NCI-H2081 treated with DMSO at 0.1 percent for 48 hours (cell line): ENCODE measurements at places on chromosomes 11 and 22.

- no peak for DNase-seq
Measured at GRCh38 chr22:44818727-44819126, 66.4 kb downstream of the ARHGAP8 start.

DNA sequence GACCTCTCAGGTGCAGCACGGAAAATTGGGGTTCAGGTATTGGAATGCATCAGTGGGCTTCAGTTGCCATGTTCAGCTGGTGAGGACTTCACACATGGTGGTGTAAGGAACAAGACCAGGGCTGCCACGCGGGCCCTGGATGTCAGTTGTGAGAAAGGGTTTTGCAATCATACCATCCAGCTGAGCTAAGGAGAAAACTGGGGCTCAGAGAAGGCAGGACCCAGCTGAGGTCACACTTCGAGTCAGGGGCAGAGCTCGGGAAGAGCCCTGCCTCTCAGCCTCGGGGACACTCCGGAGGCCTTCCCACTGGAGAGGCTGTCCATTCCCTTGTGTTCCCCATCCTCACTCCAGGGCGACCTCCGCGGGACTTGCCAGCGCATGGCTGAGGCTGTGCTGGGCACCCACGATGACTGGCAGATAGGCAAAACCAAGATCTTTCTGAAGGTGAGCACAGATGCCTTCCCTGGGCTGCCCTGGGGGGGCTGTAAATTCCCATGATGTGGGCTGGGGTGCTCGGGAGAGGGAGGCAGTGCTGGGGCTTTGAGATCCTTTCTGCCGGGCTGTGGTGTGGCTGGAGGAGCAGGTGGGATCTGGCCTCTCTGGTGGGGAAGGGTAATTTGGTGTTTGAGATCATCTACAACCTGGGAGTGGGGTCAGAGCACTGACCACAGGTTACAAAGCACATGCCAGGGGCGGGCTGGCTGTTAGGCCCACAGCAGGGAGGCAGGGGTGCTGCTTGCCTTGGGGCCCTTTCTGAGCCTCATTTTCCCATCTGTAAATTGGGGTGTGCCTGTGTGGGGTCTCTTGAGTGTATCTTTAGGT is 47.2 kb downstream of the MYO7A start:
- no peak for DNase-seq

- no peak for DNase-seq
Measured at GRCh38 chr22:23709107-23709506, 18.3 kb downstream of the RGL4 start.

DNA sequence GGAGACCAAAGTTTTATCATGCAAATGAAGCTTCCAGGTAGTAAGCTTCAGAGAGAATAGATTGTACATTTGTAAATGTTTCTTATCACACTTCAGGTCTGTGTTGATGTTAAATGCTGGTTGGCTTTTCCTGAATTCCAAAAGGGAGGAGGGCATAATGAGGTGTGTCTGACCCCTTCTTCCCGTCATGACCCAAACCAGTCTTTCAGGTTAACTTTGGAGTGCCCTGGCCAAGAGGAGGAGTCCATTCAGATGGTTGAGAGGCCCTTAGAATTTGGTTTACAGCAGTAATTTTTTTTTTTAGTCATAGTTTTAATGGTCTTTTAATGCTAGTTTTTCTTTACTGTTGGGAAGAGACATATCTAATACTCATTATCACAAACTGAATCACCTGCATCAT is 2.5 kb downstream of the OR6X1 start:
- no peak for DNase-seq

DNA sequence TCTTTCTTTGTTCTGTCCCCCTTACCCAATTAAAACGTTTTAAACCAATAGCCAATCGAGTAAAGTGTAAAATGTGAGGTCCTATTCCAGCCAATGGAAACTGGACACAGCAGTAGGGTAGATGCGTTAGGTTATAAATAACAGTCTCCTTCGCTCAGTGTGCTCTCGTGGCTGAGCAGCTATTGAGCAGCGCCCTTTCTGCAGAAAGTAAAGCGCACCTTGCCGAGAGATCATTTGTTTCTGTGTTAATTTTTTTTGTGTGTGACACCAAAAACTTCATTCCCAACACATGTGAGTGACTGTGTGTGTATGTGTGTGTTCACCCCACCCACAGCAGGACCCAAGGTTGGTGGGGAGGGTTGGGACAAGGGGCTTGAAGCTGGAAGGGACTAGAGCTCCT is 7.2 kb upstream of the TTLL1 start:
- no peak for DNase-seq

GRCh38 chr11:9982796-9983579 is 311.0 kb downstream of the SBF2 start:
- no peak for DNase-seq

DNA sequence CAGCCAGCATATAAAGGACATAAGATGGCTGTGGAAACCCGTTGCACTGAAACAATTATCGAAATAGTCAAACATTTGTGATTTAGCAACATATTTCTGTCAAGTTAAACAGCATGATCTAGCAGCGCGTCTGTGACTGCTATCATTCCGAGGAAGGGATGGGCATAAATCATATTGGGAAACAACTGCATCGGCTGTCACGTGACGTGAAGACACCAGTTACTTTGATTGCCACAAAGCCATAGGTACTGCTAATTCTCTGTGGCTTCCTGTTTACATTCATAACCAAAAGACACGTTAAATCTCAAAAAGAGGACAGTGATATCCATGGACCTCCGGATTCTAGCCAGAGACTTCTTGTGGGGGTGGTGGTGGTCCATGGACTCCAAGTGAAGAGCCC is 87.8 kb downstream of the CACNA1I start:
- no peak for DNase-seq

DNA sequence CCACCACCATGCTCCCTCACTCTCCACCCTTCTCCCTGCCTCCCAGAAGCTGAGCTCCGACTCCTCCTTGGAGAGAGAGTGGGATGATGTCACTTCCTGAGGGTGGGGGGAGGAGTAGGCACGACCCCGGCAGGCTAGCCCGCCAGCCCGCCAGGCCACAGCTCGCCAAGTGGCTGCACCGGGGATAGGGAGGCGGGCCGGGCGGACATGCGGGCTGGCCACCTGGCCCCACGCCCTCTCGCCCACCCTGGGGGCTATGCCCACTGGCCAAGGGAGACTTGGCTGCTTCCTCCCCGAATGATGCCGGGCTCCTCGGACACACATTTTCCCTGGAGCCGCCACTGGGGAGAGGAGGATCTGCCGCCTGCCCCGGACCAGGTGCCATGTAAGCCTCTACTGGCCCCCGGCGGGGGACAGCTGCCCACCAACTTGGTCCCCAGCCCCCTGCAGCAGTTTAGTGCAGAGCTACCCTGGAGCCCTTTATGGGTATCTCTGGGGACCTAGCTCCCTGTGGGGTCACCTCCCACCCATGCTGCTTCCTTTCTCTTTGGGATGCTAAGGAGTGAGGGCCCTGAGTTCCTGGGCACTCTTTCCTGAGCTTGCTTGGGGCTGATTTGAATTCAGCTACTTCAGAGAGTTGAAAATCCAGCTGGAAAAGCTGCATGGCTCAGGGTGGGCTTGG is 33.7 kb upstream of the MYRF start:
- DNase-seq, result no peak

- DNase-seq, result no peak
Measured at GRCh38 chr22:20573176-20573832, 65.9 kb downstream of the MED15 start.

DNA sequence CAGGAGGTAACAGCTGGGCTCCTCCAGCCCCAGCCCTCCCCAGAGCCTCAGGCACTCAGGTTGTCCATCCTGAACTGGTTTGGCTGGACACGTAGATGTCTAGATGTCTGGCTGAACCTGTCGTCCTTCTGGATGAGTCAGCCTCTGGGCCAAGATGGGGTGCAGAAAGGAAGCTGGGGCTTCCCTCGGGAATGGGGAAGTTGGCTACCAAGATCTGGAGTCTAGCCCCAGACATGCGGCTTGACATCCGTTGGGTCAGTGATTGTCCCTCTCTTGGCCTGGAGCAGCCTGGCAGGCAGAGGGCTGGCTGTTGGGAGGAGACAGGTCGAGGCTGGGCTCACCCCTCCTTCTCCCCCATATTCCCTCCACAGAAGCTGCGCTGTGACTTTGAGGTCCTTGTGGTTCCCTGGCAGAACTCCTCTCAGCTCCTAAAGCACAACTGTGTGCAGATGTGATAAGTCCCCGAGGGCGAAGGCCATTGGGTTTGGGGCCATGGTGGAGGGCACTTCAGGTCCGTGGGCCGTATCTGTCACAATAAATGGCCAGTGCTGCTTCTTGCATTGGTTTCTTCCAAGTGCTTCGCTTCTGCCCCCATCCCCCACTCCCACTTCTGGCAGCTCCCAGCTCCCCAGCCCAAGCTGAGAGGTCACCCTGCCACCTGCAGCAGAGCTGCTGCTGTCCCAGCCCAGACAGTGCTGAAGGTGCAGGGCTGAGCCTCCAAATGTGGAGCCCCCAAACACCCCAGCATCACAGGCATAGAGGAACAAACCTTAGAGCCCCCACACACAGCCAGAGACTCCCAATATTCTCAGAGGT is 1.3 kb downstream of the CST6 start:
- DNase-seq, result no peak

DNA sequence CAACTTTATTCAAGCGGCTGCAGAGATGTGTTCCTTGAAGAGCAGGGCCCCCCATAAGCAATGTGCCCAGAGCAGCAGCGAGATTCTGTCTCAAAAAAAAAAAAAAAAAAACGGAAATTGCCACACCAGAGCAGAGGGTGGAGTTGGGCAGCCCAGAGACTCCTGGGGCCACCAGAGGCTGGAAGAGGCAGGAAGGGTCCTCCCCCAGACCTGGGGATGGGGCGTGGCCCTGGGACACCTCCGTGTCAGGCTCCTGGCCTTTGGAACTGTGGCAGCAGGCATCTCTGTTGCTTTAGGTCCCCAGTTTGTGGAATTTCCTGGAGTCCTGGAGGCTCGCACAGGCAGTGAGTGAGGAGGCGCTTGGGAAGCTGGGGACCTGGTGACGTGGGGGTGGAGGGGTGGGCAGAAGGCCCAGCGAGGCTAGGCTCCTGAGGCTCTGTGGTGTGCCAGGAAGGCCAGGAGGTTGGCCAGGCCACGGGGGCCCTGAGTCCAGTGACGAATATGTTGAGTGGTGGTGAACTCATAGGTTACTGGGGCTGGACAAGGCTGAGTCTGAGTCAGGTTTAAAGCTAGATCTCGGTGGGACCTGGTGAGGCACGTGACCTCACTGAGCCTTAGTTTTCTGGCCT is 735.6 kb downstream of the BRD1 start:
- no peak for DNase-seq

DNA sequence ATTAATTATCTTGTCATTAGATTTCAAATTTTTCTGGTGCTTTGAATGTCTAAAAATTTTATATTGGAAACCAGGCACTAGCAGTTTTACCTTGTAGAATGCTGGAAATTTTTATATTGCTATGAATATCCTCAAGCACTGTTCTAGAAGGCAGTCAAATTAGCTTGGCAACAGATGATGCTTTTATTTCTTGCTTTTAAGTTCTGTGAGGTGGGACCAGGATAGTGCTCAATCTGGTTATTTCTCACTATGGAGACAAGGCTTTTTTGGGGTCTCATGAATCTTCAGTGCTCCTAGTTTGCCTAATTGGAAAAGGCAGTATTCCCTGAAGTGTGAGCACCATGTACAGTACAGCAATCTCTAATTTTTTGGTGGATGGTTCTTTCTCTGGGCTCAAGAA is 27.1 kb downstream of the ANO3 start:
- no peak for DNase-seq

DNA sequence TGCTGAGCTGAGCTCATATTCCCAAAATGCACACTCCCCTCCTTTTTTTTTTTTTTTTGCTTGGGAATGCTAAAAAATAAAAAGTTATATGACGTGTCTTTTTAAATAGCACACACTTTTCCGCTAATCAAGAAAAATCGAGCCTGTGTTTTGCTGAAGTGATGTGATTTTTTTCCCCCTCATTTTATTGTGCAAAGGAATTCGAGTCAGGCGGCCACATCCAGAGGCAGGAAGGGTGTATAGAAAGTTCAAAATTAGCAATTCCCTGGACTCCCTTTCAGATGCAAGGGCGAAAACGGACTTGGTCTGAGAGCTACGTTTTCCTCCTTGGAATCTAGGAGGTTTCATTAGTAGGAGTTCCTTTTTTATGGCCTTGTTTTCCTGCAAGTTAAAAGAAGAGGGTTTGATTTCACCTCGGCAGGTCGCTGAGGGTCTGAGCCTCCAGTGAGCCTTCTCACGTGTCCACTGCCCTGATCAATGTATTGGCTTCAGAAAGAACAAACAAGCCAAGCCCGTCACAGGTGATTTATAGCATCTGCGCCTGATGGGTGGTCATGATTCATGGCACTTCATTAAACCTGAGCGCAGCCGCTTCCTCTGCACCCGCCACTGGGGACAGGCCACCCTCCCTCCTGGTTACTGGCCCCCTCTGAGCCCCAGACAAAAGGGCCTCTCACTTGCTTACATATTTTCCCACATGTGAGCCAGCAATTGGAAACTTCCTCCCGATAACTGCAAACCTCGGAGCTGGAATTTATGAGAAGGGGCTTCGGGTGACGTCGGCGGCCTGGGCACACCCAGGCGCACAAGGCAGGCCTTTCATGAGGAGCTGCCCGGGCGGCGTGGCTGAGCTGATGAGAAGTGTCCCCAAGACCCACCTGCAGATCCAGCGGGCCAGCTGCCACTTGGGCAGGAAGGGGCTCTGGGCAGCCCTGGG is 64.4 kb upstream of the LINC01488 start:
- DNase-seq, result no peak

DNA sequence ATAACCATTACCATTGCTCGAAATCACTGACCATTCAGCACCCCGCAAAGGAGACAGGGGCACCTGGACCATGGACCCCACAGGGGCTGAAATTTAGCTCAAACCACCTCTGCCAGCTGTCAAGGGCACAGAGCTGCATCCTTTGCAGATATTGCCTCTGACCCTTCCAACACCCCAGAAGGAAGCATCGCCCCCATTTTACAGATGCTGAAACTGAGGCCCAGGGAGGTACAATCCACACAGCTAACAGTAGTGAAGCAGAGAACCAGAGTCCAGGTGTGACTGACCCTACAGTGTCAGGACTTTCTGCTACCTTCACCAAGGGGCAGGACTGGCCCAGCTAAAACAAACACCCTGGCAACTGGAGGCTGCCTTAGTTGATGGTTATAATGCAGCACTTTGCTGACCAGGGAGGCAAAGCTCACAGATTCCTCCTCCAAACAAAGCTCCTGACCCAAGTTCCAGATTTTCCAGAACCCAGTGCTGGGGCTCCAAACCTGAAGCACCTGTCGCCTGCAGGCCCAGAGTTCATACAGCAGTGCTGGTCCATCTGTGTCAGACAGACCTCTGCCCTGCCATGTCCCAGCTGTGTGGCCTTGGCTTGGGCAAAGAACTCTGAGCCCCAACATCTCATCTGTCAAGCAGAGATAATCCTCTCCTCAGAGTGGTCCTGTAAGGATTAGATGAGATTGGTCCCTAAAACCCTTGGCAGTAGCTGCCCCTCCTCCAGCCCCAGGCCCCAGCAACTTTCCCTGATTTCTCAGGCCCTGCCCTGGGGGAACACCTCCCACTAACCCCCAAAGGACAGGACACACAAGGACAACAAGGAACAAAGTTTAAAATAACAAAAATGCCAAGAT is 15.2 kb upstream of the ARAP1 start:
- no peak for DNase-seq
